IPS-NIHi11 (cell line): ENCODE measurements at places on chromosomes 1 and 21.

GRCh38 chr1:167584581-167584980 is 31.0 kb upstream of the CREG1 start:
- no peak for DNase-seq

- no peak for DNase-seq
Measured at GRCh38 chr1:22176258-22176657, 33.4 kb upstream of the WNT4 start.

- DNase-seq = no peak
Measured at GRCh38 chr1:228510101-228510802, 23.1 kb downstream of the RNF187 start.

GRCh38 chr1:25874635-25875153 is 814 bp downstream of the PAQR7 start:
- no peak for DNase-seq

DNA sequence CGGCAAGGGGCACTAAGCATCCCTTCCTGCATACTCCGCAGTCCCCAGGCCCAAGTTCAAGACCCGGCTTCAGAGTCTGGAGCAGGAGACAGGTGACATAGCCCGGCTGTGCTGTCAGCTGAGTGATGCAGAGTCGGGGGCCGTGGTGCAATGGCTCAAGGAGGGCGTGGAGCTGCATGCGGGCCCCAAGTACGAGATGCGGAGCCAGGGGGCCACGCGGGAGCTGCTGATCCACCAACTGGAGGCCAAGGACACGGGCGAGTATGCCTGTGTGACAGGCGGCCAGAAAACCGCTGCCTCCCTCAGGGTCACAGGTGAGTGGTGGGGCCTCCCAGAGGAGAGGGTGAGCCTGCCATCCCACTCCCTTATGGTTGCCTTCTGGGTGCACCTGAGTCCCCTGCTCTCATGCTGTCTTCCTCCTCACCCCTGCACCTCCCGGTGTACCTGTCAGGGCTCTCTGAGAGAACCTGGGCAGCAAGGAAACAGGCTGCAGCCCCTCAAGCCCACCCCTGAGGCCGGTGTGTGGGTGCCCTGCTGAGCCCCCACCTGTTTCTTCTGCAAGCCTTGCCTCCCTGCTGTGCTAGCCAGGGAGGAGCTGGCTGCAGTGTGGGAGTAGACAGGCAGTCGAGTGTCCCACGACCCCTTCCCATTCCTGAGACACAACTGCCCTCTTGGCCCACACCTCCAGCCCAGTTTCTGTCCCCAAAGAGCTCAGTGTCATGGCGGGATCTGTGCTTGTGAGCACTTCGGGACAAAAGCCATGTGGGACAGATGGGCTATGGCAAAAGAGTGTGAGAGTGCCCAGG is 99.2 kb downstream of the TRIM11 start:
- DNase-seq = no peak

DNA sequence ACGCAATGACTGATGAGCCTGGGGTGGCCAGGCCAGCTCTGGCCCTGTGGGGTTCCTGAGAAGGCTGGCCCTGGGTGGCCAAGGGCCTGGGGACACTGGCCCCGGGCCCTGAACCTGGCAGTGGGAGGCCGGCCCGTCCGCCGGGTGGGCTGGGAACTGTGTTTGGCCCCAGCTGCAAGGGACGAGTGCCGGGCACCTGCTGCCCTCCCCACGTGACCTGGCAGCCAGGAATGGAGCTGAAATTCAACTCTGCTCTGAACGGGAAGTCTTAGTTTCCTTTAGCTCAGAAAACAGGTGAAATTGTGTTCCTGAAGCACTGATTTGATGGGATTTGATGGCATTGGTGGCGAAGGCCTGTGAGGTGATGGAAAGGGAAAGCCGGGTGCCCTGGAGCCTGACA is 8.2 kb upstream of the TTLL10 start:
- DNase-seq = no peak

DNA sequence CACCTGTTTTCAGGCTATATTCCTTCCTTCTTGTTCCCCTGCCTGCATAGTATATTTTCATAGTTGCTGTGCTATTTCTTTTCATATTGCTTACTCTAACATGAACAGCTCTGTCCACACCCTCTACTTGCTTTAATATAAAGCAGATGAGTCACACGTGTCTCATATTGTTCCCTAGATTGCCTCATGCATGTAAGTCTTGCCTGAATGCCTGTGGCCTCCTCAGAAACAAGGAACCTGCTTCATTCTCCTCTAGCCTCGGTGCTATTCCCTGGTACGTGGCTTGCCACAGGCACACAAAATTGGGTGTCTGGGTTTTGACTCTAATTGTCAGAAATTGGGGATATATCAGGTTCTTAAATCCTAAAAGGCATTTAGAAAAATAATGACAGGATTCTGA is 16.5 kb upstream of the PKP1 start:
- DNase-seq = no peak

DNA sequence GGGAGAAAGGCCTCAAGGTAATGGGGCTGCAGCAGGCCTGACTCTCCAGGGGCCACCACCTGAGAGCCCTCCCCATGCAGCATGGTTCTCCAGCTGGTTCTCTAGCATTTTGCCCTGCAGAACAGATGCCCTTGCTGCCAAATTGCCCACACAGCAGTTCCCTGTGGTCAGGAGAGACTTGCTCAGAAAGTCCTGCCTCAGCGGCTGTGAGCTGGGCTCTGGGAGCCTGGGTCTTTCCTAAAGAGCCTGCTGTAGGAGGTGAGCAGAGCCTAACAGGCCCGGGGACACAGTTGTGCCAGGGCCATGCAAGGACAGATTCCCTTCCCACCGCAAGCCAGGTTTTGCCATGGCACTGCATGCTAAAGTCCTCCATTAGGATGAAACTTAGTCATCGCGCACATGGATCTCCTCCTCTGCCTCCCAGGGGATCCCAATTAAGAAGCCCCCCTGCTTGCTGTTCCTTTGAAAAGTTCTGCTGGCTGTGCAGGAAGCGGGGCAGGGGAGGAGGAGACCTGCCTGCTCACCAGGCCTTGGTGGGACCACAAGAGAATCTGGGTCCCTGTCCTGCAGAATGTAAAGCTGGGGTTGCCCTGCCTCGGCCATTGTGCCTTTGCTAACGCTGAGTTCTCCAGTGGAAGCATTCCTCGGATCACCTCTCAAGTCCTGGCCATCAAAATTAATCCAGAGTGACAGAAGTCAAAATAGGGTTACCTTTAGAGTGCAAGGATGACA is 21.4 kb downstream of the TEX35 start:
- no peak for DNase-seq
